ENCODE measurements at places on chromosomes 16 and 17. TPM values are rescaled to one million over a fixed set of nuclear protein-coding genes. Genes with fewer than 3 reads are reported as not detected.

The BCAS3 gene
- total RNA-seq: 9.9 TPM

The CACNG3 gene
- total RNA-seq: not detected

The GSG1L gene
- not detected for total RNA-seq

The USP43 gene
- 3.5 TPM for total RNA-seq

The SULT1A4 gene
- 28.4 TPM for total RNA-seq

The AGRP gene
- not detected for total RNA-seq

The EIF3CL gene
- total RNA-seq: 77.8 TPM

The ITGAD gene
- total RNA-seq: not detected
